ENCODE measurements at places on chromosomes 1 and 21. TPM values are rescaled to one million over a fixed set of nuclear protein-coding genes. Genes with fewer than 3 reads are reported as not detected.

GRCh38 chr1:98314601-98315000 lies 346.9 kb upstream of the SNX7 start:
- no peak overlapping the region for H3K4me3 ChIP-seq
- H3K27ac ChIP-seq: no peak overlapping the region
- H3K36me3 ChIP-seq: no peaks in the 10 kb centered on the region
- H3K27me3 ChIP-seq: no peaks in the 10 kb centered on the region
- no peaks in the 10 kb centered on the region for H3K4me1 ChIP-seq

DNA sequence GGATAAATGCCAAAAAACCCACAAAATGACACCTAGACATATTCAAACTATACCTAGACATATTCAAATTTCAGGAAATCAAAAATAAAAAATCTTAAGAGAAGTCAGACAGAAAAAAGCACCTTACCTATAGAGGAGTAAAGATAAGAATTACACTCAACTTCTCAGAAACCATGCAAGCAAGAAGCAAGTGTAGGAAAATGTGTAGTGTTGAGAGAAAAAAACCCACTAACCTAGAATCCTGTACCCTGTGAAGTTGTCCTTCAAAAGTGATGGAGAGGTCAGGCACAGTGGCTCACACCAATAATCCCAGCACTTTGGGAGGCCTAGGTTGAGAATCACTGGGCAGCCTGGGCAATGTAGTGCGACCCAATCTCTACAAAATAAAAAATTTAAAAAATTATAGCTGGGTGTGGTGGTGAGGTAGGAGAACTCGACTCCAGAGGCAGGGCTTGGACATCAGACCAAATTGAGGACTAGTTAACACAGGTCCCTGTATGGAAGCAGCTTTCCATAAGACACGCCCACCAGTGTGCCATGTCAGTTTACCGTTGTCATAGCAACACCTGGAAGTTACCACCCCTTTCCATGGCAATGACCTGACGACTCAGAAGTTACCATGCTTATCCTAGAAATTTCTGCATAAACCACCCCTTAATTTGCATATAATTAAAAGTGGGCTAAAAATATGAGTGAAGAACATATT lies 20.7 kb downstream of the PDIK1L start:
- H3K4me1 ChIP-seq: peaks cover 11% of the 10 kb centered on the region
- H3K27me3 ChIP-seq: no peaks in the 10 kb centered on the region
- peaks cover 3% of the 10 kb centered on the region for H3K36me3 ChIP-seq
- H3K4me3 ChIP-seq: no peak overlapping the region

DNA sequence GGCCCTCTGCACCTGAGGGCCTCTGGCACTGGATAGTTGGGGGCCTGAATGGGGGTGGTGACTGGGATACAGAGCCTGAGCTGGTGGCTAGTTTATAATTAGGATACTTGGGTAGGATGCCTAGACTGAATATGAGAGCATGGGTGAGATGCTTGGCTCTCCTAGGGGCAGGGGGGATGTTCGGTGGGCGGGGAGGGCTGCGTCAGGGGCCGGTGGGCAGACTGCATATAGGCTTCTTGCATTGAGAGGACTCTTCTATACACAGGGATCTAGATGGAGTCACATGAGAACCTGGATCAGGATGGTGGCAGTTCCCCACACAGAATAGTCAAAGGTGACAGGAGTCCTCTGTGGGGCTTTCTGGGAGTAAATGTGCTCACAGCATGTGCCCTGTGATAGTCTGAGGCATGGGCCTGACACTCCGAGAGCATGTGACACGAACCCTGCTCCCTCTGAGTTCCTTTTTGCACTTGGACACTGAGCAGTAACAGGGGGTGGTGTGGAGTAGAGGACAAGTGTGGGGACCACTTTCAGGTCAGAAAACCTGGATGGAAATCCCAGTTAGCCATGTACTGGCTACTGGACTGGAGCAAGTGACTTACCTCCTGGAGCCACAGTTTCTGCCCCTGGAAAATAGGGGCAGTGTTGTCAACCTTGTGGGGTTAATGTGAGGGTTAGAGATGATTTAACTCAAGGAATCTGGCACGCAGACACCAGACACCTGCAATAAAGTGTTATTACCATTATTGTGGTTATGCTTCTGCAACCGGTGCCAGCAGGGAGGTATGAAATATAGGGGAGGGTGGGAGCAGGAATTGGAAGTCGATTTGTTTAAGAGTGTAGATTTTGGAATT lies 2.2 kb downstream of the MAP7D1 start:
- peaks cover 4% of the 10 kb centered on the region for H3K27me3 ChIP-seq
- peak overlapping the region; percentile 89 for H3K4me3 ChIP-seq
- H3K36me3 ChIP-seq: no peaks in the 10 kb centered on the region
- H3K4me1 ChIP-seq: peaks cover 78% of the 10 kb centered on the region
- H3K27ac ChIP-seq: peak overlapping the region; percentile 90

DNA sequence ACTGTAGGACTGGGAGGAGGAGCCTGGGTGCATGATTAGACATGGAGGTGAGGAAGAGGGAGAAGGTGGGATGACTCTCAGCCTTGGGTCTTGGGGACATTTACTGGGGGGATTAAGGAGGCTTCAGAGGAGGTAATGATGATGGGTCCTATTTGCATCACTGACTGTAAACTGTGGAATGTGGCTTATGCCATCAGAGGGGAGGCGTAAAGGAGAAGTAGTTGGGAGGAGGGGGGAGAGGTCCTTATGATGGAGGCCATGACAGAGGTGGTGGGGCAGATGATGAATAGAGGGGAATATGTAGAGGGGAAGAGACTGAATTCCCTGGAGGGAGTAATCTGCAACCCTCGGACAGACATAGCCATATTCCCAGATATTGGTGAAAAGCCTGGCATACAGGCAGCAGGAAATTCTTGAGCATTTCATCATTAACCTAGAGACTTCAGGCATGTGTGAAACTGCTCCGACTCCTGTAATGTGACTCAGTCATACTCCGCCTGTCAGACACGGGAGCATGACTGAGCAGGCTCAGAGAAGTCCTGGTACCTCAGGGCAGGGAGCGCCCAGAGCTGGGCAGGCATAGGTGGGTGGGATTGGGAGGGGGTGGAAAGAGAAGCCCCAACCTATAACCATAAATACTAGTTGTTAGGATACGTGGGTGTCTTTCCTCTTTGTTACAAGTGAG lies 8.0 kb upstream of the LCE5A start:
- DNase-seq: no peak
- no peaks in the 10 kb centered on the region for H3K27me3 ChIP-seq
- H3K36me3 ChIP-seq: no peaks in the 10 kb centered on the region
- H3K4me1 ChIP-seq: no peaks in the 10 kb centered on the region
- H3K27ac ChIP-seq: no peak overlapping the region
- H3K4me3 ChIP-seq: no peak overlapping the region

- no peaks in the 10 kb centered on the region for H3K36me3 ChIP-seq
- H3K4me1 ChIP-seq: no peaks in the 10 kb centered on the region
- H3K27ac ChIP-seq: no peak overlapping the region
- H3K27me3 ChIP-seq: peaks cover 3% of the 10 kb centered on the region
- no peak for DNase-seq
- no peak overlapping the region for H3K4me3 ChIP-seq
Observed at GRCh38 chr1:59232216-59232615, 64.7 kb upstream of the FGGY start.

- H3K27me3 ChIP-seq: peaks cover 2% of the 10 kb centered on the region
- DNase-seq: no peak
- H3K4me1 ChIP-seq: peaks cover 27% of the 10 kb centered on the region
- no peaks in the 10 kb centered on the region for H3K36me3 ChIP-seq
- H3K27ac ChIP-seq: no peak overlapping the region
Observed at GRCh38 chr21:45154511-45155508, 80.4 kb downstream of the ADARB1 start.

- H3K36me3 ChIP-seq: no peaks in the 10 kb centered on the region
- H3K27ac ChIP-seq: peak overlapping the region; percentile 80
- peaks cover 61% of the 10 kb centered on the region for H3K4me1 ChIP-seq
- H3K4me3 ChIP-seq: peak overlapping the region; percentile 80
- H3K27me3 ChIP-seq: no peaks in the 10 kb centered on the region
- DNase-seq: peak; percentile 64
Observed at GRCh38 chr1:153790966-153791647, 15.9 kb downstream of the SLC27A3 start.

DNA sequence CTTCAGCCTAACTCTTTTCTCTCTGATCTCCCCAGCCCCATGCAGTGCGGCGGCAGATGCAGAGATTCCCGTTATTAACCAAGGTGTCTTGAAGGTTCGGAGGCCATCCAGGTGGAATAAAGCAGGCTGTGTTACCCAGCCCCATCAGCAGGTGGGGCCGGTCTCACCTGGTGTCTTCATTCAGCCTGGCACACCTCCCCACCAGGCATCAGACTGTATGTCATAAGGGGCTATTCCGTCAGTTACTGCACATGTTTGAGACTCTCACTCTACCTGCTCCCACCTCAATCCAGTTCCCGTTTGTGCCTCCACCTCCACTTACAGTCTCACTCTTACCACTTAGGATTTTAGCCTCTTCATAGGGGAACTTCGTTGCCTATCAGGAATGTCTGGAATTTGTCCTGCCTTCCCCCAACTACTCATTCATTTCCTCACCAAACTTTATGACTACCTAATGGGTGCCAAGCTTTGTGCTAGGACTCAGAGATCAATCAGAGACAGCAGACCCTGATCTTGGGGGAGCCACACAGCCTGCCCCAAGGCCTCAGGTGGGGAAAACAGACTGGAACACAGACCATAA lies 170.2 kb downstream of the PLPP3 start:
- H3K27ac ChIP-seq: no peak overlapping the region
- H3K4me3 ChIP-seq: no peak overlapping the region
- peaks cover 4% of the 10 kb centered on the region for H3K27me3 ChIP-seq
- no peaks in the 10 kb centered on the region for H3K4me1 ChIP-seq
- no peaks in the 10 kb centered on the region for H3K36me3 ChIP-seq

PRPF38B gene
- 36.1 TPM for polyA plus RNA-seq

PLXNA2 gene
- not detected for polyA plus RNA-seq

- peaks cover 10% of the 10 kb centered on the region for H3K27me3 ChIP-seq
- no peak overlapping the region for H3K27ac ChIP-seq
- H3K4me3 ChIP-seq: no peak overlapping the region
- H3K36me3 ChIP-seq: no peaks in the 10 kb centered on the region
- no peak for DNase-seq
- H3K4me1 ChIP-seq: no peaks in the 10 kb centered on the region
Observed at GRCh38 chr1:181075766-181076350, 12.6 kb upstream of the IER5 start.

DNA sequence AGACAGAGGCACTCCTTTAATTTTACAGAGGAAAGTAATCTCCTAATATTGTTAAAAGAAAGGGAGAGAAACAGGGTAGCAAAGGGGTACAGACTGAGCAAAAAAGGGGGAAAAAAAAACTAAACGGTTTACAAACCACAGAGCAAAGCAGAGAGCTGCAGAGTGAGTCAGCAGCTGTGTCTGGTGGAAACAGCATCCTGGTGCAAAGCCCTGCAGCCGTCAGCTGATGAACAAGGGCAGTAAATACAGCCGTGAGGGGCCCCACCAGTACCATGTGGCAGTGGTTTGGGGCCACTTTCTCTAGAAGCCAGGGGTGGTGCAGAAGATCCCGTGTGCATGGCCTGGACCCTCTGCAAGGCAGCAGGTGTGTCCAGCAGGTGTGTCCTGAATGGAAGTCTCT lies 111.3 kb downstream of the ERG start:
- H3K27me3 ChIP-seq: peaks cover 6% of the 10 kb centered on the region
- H3K27ac ChIP-seq: no peak overlapping the region
- H3K4me1 ChIP-seq: no peaks in the 10 kb centered on the region

DNA sequence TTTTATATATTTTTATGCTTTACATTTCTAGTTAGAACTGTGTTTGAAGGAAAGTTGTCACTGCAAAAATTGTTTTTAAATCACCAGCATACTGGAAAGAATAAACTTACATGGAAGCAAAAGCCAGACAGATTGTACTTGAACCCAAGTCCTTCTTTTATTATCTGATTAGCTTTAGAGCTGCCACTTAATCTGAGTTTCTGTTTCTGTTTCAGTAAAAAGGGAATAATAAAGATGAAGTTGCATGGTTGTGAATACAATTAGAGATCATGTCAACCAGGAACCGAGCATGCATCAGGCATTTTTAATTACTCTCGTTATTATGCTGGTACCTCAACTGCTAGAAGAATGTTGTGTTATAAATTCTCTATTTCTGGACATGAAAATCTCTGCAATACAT lies 76.9 kb upstream of the EXO1 start:
- H3K4me3 ChIP-seq: no peak overlapping the region
- H3K27ac ChIP-seq: no peak overlapping the region
- H3K4me1 ChIP-seq: no peaks in the 10 kb centered on the region

DNA sequence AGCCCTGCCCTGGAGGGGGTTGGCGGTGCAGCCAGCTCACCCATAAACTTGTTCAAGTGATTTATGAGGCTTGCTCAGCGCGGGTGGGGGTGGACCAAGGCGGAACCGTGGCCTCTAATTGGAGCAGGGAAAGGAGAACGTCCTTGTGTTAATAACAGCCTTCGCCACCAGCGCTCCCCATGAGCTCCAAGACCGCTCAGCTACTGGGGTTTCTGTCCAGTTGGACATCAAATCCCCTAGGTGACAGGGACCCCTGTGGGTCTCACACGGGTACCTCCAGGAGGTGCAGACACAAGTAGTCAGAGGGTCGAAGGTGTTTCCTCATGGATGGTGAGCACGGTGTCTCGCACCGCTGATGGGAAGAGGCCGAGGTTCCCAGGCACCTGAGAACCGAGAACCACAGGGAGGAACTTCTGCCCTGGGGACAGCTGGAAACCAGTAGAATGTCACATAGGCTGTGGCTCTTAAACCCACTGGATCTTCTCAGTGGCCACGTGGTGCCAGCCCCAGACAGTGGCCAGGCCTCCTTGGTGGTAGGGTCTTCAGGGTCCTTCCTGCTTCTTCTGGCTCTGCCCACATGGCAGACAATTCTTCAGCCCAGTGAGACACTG lies 3.7 kb upstream of the ACTRT2 start:
- H3K27me3 ChIP-seq: no peaks in the 10 kb centered on the region
- no peak overlapping the region for H3K27ac ChIP-seq
- H3K4me1 ChIP-seq: no peaks in the 10 kb centered on the region

DNA sequence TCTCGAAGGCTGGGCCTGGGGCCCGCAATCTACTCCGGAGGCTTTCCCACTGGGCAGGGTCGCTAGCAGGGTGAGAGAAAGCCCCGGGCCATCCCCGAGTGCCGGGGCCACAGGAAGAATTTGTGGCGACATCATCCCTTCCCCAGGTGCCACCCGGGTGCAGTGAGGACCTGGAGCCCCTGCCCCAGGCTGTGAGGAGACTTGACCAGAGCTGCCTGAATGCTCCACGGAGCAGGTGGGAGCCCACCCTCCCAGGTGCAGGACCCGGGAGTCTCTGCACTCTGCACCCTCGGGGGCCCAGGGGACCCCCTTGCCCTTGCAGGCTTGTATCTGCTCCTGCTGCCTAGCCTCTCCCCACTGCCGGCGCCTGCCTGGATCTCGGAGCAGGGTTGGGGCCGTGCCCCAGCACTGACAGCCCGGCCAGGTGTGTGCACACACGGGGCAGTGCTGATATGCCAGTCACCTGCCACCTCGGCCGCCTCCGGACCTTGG lies 67.5 kb upstream of the RGS7 start:
- H3K36me3 ChIP-seq: no peaks in the 10 kb centered on the region
- H3K27ac ChIP-seq: no peak overlapping the region
- peaks cover 16% of the 10 kb centered on the region for H3K27me3 ChIP-seq
- no peak overlapping the region for H3K4me3 ChIP-seq
- H3K4me1 ChIP-seq: peaks cover 9% of the 10 kb centered on the region

DPT gene
- not detected for polyA plus RNA-seq
